Right atrium auricular region (tissue), 2 donors: ENCODE measurements at places on chromosomes 16 and 17.
A peak's percentile ranks its signal among the peaks of the same experiment; 100 is the strongest.

DNA sequence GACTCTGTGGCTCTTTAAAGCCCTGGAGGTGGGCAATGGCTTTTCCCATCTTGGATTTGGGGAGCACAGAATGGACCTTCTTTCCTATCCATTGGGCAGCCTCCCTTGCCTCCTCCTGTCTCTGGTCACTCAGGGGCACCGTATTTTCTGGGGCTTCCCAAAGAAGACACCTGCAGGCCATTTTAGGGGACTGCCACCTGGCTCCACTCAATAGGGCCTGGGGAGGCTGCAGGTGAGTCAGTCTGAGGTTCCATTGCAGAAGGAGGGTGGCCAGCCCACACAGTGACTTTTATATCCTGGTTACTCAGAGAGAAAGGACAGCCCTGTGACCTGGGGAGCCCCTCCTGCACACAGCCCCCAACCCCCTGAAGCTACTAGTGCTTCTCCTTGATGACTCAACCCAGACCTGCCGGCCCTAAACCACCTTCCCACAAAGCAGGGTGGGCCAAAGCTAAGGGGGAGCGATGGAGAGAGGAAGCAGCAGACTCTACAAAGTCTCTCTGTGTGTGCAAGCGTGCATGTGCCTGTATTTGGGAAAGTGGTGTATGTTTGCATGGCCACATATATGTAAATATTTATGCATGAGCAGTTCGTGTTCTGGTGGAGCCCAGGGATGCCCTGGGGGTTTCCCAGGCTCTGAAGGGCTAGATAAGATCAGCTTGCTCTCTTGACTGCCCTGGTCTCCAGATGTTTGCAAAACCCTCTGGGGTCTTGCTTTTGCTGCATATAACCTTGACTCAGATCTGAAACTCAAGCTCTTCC lies 5.0 kb downstream of the CX3CL1 start:
- no peak for DNase-seq

DNA sequence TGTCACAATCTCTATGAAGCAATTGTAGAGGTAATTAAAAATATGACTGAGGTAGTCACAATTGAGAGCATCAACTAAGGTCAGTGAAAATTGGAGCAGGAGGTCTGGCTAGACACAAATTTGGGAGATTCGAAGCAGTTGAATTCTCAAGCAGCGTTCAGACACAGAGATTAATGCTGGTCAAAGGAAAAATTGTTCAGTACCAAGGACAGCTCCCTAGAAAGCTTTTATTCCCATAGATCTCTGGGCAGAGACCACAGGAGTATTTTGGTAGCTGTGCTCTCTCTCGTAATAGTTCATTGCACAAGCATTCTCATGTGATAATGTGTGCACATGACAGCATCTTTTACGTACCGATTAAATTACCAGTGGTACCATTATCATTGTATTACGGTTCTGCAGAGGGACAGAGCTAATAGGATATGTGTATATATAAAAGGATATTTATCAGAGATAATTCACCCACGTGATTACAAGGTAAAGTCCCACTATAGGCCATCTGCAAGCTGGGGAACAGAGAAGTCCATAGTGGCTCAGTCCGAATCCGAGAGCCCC lies 387.5 kb upstream of the HSBP1 start:
- DNase-seq, result no peak

GRCh38 chr17:72422505-72423285 lies 301.9 kb downstream of the SOX9 start:
- DNase-seq, result peak; percentile 90

GRCh38 chr17:67126983-67127382 lies 82.6 kb downstream of the CACNG1 start:
- no peak for DNase-seq

DNA sequence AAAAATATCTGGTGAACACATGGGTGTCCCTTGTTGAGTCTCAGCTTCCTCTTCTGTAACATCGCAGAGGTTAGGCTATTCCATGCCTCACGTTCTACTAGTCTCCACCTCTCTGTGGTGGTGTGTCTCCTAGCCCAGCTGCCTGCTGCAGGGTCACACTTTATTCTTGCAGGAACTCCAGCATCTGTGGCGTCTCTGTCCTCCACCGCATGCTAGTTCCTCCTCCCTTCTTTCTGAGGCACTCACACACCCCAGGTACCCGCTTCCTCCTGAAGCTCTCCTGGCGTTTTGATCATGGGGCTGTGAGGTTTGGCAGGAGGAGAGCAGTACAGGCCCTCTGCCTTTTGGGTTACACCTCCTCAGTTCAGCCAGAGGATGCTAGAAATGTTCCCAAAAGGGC lies 9.9 kb upstream of the TEX2 start:
- DNase-seq, result no peak

- no peak for DNase-seq
These were observed 20.2 kb downstream of the LYRM1 start for GRCh38 chr16:20920799-20921198.

DNA sequence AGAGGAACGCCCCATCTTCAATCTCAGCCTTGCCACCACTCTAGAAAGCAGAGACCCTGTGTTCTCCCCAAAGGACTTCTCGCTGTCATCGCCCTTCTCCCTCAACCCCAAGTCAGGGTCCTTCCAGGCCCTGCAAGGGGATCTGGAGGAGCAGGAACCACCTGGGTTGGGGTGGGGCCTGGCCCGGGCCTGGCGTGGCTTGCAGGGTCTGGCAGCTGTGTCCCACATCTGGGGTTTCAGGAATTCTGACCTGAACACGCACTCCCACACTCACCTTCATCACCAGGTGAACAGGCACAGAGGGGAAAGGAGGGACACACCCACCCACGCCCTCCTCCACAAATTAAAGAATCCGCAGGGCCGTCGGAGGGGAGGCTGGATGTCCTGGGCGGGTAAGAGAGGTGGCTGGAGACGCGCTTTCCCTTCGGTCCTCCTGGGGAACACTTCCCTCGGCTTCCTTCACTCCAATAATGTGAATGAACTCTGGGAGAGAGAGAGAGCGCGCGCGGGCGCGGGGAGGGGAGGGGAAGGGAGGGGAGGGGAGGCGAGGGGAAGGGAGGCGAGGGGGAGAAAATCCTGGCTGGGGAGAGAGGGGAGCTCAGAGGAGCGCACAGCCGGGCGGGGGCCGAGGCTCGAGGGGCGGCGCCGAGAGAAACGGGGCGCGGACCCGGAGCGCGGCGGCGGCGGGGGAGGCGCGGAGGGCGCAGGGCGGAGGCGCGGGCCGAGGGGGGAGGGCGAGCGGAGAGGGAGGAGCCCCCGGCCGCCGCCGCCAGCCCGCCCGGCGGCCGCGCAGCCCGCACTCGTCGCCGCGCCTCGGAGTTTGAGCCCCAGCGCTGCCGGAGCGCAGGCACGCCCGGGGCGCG lies at the start of gene CACNG4:
Gene CACNG4, plus strand, starts transcription at position 799 of the 863 bp plus-strand sequence. CDS start 205 bp downstream, outside the sequence.
- DNase-seq, result no peak

GRCh38 chr17:67718325-67718941 lies 697 bp downstream of the NOL11 start:
- no peak for DNase-seq

DNA sequence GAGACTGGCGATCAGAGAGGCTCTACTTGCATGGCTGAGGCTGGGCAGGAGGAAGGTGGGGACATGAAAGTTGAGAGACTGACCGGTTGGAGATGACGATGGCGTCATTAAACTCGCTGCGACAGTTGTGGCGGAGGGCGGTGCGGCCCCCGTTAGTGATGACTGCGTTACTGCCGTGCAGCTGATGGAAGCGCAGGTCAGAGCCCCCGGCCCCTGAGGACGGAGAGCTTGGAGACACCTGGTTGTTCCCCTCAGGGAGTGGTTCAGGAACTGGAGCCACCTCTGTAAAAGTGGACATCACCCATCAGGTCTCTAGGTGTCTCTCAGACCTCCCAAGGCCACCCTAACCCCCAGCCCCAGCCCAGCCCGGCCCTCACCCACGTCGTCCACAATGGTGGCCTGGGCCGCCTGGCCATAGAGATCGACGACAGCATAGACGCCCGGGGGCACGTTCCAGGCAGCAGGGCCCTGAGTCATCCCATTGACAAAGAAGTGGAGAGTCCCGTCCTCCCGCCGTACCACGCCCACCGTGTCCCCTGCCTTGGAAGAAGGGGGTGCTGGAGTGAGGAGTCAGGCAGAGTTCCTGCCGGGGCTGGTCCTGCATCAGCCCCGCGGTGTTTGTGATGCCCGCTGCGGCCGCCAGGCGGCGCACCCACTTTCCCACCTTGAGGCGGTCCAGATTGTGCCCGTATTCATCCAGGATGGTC lies 5.3 kb downstream of the NEURL4 start:
- no peak for DNase-seq
